Stimulated activated CD8-positive, alpha-beta memory T cell treated with anti-CD3 and anti-CD28 coated beads, Interleukin-7, amount 100 ng/mL, for 24 hours (primary cell): ENCODE measurements at places on chromosomes 13 and 19.

DNA sequence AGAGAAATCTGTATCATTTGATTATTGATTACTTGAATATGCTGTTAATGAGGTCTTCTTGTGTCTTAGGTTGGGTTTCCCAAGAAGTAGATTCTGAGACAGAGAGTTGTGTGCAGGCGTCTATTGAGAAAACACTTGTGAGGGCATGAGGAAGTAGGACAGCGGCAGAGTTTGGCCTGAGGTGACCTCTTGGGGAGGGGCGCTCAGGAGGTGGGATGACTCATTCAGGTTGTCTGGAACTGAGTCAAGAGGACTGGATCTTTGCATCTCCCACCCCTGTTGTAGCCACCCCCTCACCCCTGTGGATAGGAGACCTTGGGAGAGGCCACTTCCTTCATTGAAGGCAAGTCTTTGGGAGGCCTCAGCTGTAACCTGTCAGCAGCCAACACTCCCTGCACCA is 35.2 kb upstream of the WDFY2 start:
- DNase-seq, result no peak

GRCh38 chr13:113650275-113650674 is 7.7 kb downstream of the ATP4B start:
- no peak for DNase-seq

DNA sequence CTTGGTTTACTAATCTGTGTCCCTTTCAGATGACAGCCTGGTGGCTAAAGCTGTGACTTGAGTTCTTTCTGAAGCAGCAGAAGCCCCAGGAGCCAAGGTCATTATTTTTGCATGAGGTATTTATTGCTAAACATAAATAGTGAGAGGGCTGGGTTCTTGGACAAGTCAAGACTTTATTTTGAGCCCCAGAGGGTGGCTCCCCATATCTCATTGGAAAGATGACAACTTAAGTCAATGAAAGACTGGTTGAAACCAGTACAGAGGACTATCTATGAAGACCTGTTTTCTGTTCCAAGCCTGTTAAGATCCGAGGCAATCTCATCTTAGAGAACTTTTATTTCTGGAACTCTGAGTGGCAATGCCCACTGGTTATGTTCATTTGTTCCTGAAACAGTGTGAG is 14.4 kb upstream of the ERICH6B start:
- DNase-seq, result no peak

GRCh38 chr19:29482855-29483640 is 42.7 kb upstream of the VSTM2B start:
- no peak for DNase-seq

- no peak for DNase-seq
Observed at GRCh38 chr19:31572102-31572975, 223.1 kb upstream of the TSHZ3 start.

- no peak for DNase-seq
Observed at GRCh38 chr13:27933580-27934328, 14.0 kb downstream of the PDX1 start.

- DNase-seq, result no peak
Observed at GRCh38 chr13:112933649-112934048, 35.4 kb upstream of the MCF2L start.

GRCh38 chr13:23794267-23795161 is 94.7 kb downstream of the MIPEP start:
- no peak for DNase-seq

GRCh38 chr19:54873990-54874389 is at the start of gene FCAR:
Gene FCAR (plus strand): TSS chr19:54874235. CDS start chr19:54874290, 55 bp downstream.
- no peak for DNase-seq

- no peak for DNase-seq
Observed at GRCh38 chr19:46976845-46977320, 42.8 kb upstream of the NPAS1 start.

GRCh38 chr13:37595162-37595561 is 3.4 kb downstream of the POSTN start:
- DNase-seq, result no peak

DNA sequence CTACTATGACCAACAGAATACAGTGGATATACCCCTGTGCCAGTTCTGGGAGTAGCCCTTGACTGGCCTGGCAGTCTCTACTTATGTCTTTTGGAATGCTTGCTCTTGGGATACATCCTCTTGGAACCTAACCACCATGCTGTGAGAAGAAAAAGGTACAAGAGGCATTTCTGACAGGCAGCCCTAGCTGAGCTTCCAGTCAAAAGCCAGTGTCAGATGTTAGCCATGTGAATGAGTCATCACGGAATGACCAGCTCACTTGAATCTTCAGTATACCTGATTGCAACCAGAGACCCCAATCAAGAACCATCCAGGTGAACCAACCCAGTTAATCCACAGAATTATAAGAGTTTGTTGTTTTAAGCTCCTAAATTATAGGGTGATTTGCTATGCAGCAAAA is 4.1 kb downstream of the CCDC169 start:
- no peak for DNase-seq
